Colonic mucosa (tissue), 4 donors: ENCODE measurements at places on chromosomes 16 and 17. TPM values are rescaled to one million over a fixed set of nuclear protein-coding genes. Genes with fewer than 3 reads are reported as not detected.

DNA sequence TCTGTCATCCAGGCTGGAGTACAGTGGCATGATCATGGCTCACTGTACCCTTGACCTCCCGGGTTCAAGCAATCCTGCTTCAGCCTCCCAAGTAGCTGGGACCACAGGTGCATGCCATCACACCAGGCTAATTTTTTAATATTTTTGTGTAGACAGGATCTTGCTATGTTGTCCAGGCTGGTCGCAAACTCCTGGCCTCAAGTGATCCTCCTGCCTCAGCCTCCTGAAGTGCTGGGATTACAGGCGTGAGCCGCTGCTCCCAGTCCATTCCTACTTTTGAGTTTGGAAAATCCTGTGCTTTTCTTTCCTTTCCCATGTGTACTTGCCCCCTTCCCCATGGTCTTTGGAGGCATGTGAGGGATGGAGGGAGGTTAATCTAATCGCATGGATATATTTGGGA is 60.0 kb downstream of the MSI2 start:
- DNase-seq: no peak

DNA sequence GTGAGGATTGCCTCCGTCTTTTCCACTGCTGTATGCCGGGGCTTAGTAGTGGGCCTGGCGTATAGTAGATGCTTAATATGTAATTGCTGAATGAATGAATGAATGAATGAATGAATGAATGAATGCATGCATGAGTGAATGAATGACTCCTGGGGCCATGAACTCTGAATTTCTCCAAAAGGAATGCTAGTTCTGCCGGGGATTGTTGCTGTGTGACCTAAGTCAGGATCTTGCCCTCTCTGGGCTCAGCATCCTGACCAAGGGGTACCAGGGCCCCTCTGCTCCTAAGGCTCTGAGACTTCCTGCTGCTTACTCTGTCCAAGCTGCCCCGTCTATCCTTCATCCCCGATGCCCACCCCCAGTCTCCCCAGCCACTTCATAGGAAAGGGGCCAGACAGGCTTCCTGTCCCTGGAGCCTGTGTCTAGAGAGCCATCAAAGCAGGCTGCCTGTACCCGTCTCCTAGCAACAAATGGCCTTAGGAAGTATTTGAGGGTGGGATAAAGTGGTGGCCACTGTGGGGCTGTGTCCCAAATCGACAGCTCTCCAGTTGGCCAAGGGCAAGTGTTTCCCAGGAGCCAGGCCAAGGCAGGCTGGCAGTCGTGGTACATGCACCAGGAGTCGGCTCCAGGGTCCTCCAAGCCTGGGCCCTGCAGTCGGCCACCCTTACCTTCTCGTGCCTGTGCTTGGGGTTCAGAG is 11.6 kb upstream of the MPRIP start:
- DNase-seq: no peak

- DNase-seq: no peak
Measured at GRCh38 chr17:9594065-9594464, 17.6 kb downstream of the CFAP52 start.

Gene CBX8
- total RNA-seq: 8.1 TPM

- DNase-seq: no peak
Measured at GRCh38 chr17:79936641-79937381, 97.6 kb upstream of the CBX4 start.

Gene MYH8
- total RNA-seq: not detected

Gene BRICD5
- total RNA-seq: 15.2 TPM

GRCh38 chr16:79430191-79430678 is 170.3 kb downstream of the MAF start:
- DNase-seq: peak; percentile 29

Gene TMC6
- total RNA-seq: 159 TPM

- no peak for DNase-seq
Measured at GRCh38 chr17:79933863-79934652, 94.8 kb upstream of the CBX4 start.

DNA sequence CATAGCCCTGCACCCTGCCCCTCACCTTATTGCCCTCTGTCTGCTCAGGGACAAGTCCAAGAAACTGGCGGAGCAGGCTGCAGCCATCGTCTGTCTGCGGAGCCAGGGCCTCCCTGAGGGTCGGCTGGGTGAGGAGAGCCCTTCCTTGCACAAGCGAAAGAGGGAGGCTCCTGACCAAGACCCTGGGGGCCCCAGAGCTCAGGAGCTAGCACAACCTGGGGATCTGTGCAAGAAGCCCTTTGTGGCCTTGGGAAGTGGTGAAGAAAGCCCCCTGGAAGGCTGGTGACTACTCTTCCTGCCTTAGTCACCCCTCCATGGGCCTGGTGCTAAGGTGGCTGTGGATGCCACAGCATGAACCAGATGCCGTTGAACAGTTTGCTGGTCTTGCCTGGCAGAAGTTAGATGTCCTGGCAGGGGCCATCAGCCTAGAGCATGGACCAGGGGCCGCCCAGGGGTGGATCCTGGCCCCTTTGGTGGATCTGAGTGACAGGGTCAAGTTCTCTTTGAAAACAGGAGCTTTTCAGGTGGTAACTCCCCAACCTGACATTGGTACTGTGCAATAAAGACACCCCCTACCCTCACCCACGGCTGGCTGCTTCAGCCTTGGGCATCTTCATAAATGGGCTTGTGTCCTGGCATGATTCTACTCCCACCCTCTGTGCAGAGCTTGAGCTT is 6.3 kb upstream of the NFATC3 start:
- no peak for DNase-seq

Gene KRT16
- total RNA-seq: not detected

DNA sequence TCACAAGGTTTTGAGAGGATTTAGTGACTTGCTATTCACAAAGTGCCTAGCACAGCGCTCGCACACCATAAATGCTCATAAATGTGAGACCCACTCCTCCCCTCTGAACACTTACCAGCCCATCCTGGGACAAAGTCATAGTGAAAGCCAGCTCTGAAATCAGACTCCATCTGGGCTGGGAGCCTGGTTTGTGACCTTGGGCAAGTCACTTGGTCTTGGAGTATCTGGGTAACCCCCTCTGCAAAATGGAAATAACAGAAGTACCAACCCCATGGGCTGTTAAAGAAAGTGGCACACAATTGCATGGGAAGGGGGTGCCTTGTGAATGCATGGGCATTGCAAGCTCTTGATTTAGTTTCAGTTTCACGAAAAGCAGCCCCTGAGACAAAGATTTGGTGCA is 104.7 kb upstream of the CDH5 start:
- DNase-seq: no peak

DNA sequence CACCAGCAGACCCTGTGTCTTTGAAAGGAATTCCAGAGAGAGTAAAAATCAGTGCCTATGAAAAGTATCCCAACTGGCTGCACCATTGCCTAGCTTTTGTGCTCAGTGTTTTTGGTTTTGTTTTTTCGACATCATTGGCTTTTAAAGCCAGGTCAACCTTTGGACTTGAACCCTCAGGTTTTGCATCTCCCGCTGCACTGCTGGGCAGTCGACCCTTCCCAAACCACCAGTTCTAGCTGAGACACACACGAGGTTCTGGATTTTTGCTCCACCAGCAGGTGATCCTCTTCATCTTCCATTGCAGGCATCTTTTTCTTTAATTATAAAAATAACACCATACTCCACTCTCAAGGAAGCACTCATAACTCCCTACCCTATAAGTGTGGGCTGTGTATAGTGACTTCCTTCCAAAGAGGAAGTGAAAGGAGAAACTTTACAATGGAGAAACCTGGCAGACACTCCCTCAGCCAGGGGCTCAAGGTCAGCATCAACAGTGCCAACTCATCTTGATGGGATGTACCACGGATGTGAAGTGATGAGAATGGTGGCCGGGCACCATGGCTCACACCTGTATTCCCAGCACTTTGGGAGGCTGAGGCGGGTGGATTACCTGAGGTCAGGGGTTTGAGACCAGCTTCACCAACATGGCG is 57.8 kb downstream of the BMERB1 start:
- DNase-seq: peak; percentile 26

- no peak for DNase-seq
Measured at GRCh38 chr17:54813896-54814295, 86.8 kb upstream of the TOM1L1 start.

- no peak for DNase-seq
Measured at GRCh38 chr16:48536614-48537200, 73.3 kb downstream of the N4BP1 start.

Gene LIMD2
- 5.6 TPM for total RNA-seq

Gene PPY
- total RNA-seq: 0.49 TPM

GRCh38 chr16:27689711-27690110 is 139.8 kb downstream of the KATNIP start:
- no peak for DNase-seq

Gene PRR15L
- total RNA-seq: 223 TPM
